ENCODE measurements at places on chromosomes 4 and X.

GRCh38 chrX:134891652-134892051, 99.1 kb upstream of the SMIM10 start:
- DNase-seq = no peak

DNA sequence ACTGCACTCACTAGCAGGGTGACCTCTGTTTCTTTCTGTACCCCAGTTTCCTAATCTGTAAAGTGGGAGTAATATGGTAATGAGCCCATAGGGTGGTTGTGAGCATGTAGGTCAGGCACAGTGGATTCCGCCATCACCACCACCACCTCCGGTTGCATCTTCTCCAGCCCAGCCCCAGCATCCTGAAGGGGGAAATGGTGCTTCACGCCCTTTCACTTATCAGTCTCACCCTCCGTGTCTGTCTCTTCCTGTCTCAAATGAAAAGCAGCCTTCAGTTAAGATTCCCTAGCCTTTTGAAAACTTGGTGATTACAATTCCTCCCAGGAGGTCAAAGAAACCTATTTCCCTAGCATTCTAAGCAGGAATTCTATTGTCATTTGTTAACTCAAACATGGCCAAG, 16.9 kb upstream of the XPNPEP2 start:
- no peak for DNase-seq

DNA sequence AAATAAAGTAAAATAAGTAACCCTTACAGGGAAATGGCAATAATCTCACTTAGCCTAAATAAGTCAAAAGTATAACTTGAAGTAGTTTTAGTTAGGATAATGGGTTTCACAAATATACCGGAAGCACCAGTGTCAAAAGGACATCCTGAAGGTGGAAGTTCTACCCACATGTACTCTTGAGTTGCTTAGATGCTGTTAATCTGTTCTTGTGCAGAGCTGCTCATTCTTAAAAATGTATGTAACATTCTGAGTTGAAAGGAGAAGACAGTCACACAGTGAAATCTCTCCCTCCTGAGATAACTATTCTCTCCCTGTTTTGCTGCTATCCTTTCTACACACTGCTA, 11.2 kb upstream of the CCNG2 start:
- DNase-seq = peak; percentile 7

- DNase-seq = no peak
These were observed 13.3 kb downstream of the PARM1 start for GRCh38 chr4:74946196-74946595.

- DNase-seq = no peak
These were observed 126.5 kb downstream of the REELD1 start for GRCh38 chr4:146340798-146341197.

GRCh38 chr4:164081371-164081770, 586.9 kb downstream of the TMA16 start:
- DNase-seq = no peak

GRCh38 chr4:176320340-176320975, 692 bp downstream of the SPCS3 start:
- peak; percentile 91 for DNase-seq

GRCh38 chrX:8044947-8045346, 117.7 kb upstream of the PNPLA4 start:
- DNase-seq = no peak

GRCh38 chr4:5041699-5042098, 9.6 kb upstream of the STK32B start:
- no peak for DNase-seq

DNA sequence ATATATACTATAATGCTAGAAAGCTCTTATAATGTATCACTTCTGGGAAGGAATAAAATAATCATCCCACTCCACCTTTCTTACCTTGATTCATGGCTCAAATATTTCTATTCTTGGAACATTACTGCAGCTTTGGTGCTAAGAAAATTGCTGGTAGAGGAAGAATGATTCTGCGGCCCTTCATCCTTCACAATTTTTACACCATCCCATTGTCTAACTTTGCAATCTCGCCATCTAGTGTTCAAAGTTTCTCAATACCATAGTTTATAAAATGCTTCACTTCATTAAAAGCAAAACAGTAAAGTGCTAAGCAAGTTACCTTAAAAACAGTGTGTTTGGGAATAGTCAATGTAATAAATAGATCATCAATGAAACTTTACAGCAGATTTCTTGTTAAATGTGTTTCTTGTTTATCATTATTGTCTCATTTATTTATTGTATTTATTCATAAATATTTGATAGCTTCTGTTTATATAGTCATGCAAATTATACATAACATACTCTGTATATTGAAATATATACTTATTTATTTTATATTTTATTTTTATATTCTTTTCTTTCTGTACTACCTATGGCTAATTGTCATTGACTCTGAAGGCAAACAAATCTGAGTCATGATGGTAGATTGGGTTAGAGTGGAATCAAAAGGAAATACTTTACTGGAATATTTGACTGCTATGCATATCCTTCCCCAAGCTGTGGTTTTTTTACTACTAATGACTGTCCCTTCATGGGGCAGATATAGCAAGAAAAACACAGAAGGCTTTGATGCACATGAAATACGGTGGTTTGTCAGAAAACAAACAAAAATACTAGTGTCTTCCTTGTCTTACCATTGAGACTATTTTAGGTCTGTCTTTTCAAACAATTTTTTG, 390.7 kb downstream of the MAPK10 start:
- DNase-seq = peak; percentile 10

DNA sequence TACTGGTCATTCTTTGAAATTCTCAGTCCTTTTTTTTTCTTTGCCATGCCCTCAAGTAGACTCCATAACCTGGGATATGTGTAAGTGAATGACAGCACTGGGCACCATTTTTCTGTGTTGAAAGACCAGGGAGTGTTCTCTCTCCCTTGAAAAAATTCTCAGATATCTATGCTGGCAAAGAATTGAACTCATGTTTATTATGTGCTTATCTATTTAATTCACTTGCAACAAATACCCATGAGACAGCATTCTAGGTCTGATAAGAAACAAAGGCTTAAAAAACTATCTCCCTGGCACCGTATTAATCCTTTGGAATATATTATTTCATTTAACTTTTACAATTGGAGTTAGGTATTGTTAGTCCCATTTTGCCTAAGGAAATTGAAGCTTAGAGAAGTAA, 36.7 kb downstream of the LARP7 start:
- DNase-seq = no peak

DNA sequence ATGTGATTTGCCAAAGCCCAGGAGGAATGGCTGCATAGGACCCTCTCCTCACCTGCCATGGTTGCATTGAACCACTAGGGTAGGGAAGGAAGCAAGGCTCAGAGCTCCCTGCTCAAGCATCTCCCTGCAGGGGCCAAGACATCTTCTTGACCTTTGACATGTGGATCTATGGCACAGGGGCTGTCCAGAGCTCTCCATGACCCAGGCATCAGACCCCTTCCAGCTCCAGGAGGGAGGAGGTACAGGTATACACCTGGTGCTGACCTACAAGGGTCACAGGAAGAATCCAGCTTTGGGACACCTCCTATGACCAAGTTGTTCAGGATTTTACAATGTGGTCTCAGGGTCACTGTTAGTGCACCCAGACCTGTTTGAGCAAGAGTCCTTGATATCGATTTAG, 23.2 kb upstream of the ASMTL start:
- no peak for DNase-seq

DNA sequence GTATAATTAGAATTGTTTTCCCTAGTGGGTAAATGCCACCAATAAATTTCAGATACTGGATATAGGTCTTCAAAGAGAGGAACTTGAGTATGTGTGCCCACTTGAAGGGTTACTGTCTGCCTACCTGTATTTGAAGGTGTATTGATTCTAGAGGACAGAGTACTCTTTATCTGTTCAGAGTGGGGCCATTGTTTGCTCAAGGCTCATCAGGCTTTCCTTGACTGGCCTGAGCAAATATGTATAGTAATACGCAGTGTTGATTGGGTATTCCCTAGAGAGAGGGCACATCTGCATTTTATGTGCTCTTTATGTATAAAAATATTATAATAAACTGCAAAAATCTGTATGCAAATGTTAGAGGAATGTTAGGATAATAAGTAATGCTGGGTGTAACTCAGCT, 23.7 kb downstream of the RP2 start:
- no peak for DNase-seq

GRCh38 chrX:8288590-8288989, 117.5 kb upstream of the VCX2 start:
- DNase-seq = no peak

Measured in activated CD4-positive, alpha-beta T cell treated with anti-CD3 and anti-CD28 coated beads, Interleukin-2, amount 50 U/mL, for 16 hours (primary cell).